Activated CD8-positive, alpha-beta T cell treated with anti-CD3 and anti-CD28 coated beads, Interleukin-2, amount 10 ng/mL, durations not matched to agents 7 days and 5 days (primary cell): ENCODE measurements at places on chromosomes 5 and 9.
A peak's percentile ranks its signal among the peaks of the same experiment; 100 is the strongest.

GRCh38 chr5:141787376-141787775, 90.8 kb downstream of the PCDH1 start:
- no peak for DNase-seq

GRCh38 chr5:113749334-113749733, 235.8 kb downstream of the YTHDC2 start:
- no peak for DNase-seq

DNA sequence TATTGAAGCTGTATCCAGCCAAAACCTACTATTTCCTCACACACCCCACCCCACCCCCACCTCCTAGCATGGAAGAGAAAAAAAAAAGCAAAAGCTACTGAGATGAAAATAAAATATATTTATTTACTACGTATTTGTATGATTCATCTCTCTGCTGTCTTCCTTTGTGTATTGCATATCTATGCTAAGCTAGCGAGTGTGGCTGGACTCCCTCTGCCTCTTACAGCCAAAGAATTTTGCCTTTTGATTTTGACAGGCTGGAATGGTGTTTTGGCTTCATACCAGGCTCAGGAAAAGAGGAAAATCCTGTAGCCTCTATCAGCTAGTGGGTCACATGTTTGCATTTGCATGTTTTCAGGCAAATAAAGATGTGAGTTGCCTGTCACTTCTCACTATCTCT, 2.2 kb downstream of the ABLIM3 start:
- DNase-seq: no peak

- DNase-seq: peak; percentile 27
These were observed 2.5 kb downstream of the TLX3 start for GRCh38 chr5:171311322-171312077.
